ENCODE measurements at places on chromosomes 2 and 18.

DNA sequence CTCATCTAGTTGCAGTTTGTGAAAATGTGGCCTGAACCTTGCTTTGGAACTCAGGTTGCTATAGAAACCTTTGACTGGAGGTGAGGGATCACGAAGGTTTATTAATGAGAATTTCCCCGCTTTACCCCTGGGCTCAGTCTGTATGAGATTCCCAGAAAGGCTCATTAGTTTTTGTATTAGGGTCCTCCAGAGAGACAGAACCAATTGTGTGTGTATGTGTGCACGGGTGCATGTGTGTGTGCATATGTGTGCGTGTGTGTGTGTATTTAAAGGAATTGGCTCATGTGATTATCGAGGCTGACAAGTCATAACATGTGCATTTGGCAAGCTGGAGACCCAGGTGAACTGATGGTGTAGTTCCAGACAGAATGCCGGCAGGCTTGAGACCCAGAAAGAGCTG, 113.8 kb upstream of the DLX2 start:
- DNase-seq: no peak

DNA sequence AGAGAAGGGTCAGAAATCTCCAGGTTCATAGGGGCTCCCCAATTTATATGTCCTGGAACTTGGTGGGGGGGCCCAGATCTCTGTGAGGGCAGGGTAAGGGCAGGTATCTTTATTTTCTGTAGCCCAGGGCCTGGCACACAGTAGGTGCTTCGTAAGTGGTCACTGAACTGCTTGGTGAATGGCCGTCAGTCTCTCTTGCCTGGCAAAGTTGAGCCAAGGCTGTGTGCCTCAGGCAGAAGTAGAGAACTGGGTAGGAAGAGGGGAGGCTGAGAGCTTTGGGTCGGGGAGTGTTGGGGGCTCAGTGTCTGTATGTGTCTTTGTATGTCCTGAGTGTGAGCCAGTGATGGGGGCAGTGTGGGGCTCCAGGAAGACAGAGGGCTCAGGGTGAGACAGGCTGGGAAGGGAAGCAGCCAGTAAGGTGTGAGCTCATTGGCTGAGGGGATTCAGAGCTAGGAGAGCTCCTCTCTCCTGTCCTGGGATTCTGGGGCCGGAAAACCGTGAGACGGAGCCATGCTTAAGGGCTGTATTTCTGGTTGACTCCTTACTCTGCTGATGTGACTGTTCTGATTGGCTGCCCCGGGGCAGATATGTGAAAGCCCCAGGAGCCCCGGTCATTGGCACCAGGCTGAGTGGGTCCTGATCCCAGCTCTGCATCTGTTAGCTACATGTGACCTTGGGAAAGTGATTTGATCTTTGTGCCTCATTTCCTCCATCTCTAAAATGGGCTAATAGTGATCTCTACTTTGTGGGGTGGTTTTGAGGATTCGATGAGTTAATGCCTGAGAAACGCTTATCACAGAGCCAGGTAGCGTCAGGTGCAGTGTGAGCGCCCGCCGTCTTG, 30.3 kb downstream of the STEAP3 start:
- DNase-seq: no peak

GRCh38 chr2:95165030-95165370, 609 bp upstream of the ZNF2 start:
- DNase-seq: no peak

DNA sequence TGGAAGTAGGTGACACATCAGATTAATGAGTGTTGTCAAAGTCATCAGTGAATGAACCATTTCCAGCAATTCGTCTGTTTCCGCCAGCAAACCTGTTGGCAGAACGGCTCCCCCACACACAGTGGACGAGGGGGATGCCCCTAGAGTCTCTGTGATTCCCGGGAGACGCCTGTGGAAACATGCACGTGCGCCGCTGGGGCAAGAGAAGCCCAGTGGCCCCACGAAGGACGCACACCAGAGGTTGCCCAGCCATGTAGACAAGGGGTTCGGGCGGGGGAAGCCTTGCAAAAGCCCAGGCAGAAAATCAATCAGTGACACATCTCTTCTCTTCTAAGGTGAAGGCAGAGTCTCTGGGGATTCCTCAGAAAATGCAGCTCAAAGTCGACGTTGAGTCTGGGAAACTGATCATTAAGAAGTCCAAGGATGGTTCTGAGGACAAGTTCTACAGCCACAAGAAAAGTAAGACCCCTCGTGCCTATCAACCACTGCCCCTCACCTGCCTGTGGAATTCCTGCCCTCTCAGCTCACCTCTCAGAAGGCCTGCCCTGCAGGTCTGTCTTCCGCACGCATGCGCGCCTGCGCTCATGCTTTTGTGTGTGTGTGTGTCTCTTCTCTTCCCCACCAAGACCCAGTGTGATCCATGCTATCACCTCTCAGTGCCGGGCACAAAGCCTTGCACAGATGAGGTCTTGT, 87.1 kb downstream of the INPP5D start:
- DNase-seq: no peak

DNA sequence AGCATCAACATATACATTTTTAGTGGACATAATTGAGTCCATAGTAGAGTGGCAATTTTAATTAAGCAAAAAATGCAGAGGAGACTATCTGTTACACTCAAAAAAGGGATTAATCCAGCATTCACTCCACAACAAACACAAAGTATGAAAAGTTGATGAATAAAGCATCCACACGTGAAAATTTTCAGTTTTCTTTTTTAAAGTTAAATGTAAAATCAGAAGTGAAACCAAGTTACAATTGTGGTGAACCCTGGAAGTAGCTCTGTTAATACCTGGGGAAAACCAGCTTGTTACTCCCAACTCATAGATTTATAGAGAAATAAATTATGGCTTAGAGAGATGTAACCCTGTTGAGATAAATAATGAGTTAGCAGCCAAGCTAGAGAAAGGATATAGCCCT, 807.8 kb downstream of the TRIB2 start:
- DNase-seq: no peak

DNA sequence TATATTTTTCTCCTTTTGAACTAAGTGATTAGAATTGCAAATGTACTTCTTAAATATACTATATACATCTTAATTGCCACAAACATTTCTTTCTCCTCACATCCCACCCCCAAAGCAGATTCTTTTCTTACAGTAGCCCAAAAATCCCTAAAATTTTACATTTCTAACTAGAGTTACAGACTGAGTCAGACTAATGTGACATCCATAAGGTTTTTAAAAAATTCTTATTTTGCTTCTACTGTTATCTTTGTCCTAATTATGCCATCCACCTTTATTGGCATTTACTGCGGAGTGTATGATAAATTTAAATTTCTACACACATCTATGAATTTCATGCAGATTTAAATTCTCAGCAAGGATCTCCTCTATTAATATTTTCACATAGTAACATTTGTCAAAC, 15.8 kb downstream of the PELI1 start:
- DNase-seq: no peak

DNA sequence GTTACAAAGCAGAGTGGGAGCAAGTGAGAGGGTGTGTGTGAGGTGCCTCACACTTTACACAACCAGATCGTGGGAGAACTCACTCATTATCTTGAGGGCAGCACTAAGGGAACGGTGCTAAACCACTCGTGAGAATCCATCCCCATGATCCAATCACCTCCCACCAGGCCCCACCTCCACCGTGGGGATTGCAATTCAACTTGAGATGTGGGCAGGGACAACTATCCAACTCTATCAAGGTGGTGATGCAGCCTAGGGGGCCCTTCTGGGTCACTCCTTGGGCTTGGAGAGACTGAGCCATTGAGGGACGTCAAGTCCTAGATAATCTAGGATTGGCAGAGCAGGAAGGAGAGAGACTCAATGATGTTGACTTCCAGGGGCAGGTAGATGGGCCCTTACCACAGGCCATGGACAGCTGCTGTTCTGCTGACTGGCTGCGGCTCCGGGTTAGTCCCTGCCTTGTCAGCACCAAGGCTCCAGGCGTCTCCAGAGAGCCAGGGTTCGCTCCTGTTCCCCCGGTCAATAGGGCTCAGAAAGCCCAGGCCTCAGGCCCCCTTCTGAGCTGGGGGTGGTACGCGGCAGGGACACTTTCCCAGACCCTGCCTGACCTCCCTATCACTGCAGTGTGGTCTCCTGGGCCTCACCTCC, 193.2 kb upstream of the HS6ST1 start:
- DNase-seq: no peak

DNA sequence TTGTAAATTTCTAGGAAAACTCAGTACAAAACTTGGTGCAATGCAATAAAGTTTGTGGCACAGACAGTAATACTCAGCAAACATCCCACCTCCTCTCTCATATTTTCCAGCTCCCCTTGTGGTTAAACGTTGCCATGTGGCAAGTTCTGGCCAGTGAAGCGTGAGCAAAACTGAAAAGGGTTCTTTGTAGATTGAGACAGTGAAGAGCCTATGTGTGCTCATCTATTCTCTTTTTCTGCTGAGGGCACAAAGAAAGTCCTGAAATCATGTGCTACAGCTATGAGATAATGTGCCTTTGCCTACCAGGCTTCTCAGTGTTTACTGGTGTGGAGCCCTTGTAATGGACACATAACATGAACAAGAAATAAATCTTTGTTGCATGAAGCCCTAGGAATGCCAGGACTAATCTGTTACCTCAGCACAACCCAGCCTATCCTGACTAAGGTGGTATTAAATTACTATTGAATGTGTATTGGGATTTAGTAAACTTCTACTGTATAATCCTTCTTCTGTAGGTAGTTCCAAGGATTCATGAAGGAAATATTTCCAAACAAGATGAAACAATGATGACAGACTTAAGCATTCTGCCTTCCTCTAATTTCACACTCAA, 13.0 kb upstream of the TYMS start:
- DNase-seq: no peak

- DNase-seq: no peak
These were observed 32.9 kb downstream of the FAP start for GRCh38 chr2:162210385-162210784.

- DNase-seq: no peak
These were observed 10.1 kb upstream of the CCDC138 start for GRCh38 chr2:108776475-108776874.

DNA sequence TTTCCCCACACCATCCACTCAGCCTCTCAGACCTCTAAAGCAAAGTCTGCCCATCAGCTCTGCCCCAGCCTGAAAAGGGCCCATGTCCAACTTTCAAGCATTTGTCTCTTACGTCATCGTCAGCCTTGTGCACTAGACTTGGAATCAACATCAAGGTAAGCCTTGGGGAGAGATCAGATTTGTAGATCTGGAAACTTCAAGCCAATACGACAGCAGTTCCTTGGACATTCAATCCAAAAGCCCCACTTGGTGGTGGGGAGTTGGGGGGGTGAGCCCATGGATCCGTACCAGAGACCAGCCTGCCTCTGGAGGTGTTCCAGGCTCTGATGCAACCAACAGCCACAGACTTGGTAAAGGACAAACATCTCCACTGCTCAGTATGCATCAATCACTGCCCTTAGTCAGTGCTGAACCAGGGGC, 206.8 kb upstream of the MEIS1 start:
- DNase-seq: no peak

GRCh38 chr2:216428618-216429350, 16.5 kb downstream of the SMARCAL1 start:
- DNase-seq: no peak

DNA sequence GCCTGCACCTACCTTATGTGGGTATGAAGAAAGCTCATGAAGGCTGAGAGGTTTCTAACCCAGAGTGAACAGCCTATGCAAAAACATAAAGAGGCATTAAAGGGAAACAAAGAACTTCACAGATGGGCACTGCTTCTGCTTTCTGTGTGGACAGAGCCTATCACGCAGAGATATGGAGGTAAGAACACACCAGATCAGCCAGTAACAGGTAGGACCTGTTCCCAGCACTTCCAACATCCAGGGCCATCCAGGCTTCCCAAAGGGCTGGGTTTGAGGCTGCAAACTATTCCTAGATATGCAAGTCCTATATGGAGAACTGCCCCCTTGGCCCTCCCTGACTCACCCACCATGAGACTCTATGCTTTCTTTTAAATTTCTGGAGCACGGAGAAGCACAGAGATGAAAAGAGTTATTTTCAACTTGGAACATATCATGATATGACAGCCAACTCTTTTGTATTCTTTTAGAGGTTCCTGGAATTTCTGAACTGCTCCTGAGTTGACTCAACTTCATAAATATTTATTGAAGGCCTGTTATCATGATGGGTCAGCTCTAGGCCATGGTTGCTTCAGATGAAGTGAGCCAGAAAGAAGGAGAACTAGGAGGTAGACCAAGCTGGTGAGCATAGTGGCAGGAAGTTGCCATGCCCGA, 77.4 kb upstream of the PPP1CB start:
- no peak for DNase-seq

GRCh38 chr2:176473177-176473576, 203.9 kb downstream of the MTX2 start:
- DNase-seq: no peak

- no peak for DNase-seq
These were observed 44.8 kb upstream of the SYT4 start for GRCh38 chr18:43322132-43322531.

- DNase-seq: no peak
These were observed 61.2 kb upstream of the ATL2 start for GRCh38 chr2:38438133-38438882.

- DNase-seq: no peak
These were observed 278.3 kb upstream of the CYP26B1 start for GRCh38 chr2:72425996-72426395.

DNA sequence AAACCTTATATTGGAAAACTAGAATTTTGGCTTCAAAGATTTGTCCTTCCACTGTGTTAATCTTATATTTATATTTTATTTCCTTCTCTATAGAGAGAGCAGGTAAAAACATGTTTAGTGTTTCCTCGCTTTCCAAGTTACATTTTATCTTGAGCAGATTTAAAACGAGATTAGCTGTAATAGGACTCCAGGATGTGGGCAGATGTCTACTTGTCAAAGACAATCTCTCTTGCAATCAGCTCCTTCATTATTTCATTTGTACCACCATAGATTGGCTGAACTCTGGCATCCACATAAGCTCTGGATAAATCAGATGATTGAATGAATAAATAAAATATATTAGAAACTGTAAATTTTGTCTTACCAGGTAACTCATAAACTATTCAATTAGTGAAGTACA, 17.5 kb upstream of the KANSL1L start:
- DNase-seq: no peak

DNA sequence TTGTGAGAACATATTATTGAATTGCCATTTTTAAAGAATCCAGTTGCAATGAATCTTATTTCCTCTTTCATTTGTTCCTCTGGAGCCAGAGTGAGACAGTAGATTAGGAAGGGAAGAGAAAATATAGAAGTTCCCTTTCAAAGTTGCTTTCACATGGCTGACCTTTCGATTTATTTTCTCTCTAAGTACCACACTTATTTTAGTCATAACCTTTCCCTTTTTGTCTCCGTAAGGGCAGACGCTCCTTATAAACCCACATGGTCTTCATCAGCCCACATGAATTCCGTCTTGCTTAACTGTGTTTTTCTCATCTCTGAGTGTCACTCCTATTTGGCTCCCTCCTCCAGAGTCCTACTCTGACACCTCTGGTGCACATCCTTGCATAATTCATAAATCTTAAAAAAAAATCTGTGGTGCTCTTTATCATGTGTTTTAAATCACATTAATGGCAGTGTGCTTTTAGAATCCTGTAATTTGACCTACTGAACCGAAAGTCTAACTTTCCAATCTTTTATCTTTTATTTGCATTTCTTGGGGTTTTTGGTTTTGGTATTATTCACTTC, 38.5 kb upstream of the ZNF396 start:
- no peak for DNase-seq

All from stimulated activated CD8-positive, alpha-beta memory T cell treated with anti-CD3 and anti-CD28 coated beads, Interleukin-2, amount 100 ng/mL, for 48 hours (primary cell).